ENCODE measurements at places on chromosomes 11 and 22. TPM values are rescaled to one million over a fixed set of nuclear protein-coding genes. Genes with fewer than 3 reads are reported as not detected.

The KRTAP5-11 gene
- not detected for total RNA-seq

The MAPK8IP2 gene
- total RNA-seq, result 3.2 TPM

The SERPING1 gene
- 779 TPM for total RNA-seq

DNA sequence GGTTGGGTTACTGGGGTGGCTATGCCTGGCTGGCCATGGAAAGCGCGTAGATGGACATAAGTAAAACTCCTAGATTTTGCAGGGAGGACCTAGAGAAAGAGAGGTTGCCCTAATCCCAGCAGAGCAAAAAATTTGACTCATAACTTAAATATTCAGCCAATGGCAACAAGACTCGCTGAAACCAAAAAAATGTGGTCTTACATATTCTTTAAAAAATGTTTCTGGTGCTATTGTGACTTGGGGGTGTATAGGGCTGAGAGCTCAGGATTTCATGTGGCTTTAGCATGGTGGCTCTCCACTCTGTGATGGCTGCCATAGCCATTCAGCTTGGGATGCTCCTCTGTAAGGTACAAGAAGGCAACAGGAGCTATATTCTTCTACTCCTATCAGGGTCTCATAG is 27.2 kb upstream of the PDGFD start:
- DNase-seq, result no peak
- H3K27ac ChIP-seq, result no peak overlapping the region
- H3K36me3 ChIP-seq, result no peaks in the 10 kb centered on the region
- H3K4me1 ChIP-seq, result no peaks in the 10 kb centered on the region

GRCh38 chr11:63214093-63214492 is 29.3 kb downstream of the SLC22A25 start:
- no peak overlapping the region for H3K27ac ChIP-seq
- H3K27me3 ChIP-seq, result no peaks in the 10 kb centered on the region
- no peaks in the 10 kb centered on the region for H3K4me1 ChIP-seq
- DNase-seq, result no peak
- no peaks in the 10 kb centered on the region for H3K36me3 ChIP-seq

- H3K4me1 ChIP-seq, result peaks cover 9% of the 10 kb centered on the region
- no peak overlapping the region for H3K27ac ChIP-seq
- no peak overlapping the region for H3K4me3 ChIP-seq
- H3K27me3 ChIP-seq, result no peaks in the 10 kb centered on the region
Measured at GRCh38 chr11:64381350-64381749, 22.4 kb downstream of the RPS6KA4 start.

DNA sequence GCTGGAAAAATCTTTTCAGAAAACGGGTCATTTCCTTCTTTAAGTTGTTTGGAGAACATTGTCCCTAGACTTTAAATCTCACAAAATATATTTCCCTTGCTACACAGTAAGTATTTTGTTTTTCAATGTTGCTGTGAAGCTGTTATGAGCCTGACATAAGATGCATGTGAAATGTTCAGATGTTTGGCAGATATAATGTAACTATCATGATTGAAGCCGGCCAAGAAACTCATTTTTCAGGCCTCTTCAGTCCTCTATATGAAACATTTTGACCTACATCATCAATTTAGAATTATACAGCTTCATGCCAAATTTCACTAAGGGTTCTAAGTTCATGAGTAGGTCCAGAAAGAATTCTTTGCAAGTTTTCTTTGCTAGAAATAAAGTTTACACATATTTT is 133.8 kb downstream of the JRKL start:
- H3K4me1 ChIP-seq, result no peaks in the 10 kb centered on the region
- H3K36me3 ChIP-seq, result no peaks in the 10 kb centered on the region
- H3K27me3 ChIP-seq, result no peaks in the 10 kb centered on the region
- H3K4me3 ChIP-seq, result no peak overlapping the region
